ENCODE measurements at places on chromosomes 13 and 19.

DNA sequence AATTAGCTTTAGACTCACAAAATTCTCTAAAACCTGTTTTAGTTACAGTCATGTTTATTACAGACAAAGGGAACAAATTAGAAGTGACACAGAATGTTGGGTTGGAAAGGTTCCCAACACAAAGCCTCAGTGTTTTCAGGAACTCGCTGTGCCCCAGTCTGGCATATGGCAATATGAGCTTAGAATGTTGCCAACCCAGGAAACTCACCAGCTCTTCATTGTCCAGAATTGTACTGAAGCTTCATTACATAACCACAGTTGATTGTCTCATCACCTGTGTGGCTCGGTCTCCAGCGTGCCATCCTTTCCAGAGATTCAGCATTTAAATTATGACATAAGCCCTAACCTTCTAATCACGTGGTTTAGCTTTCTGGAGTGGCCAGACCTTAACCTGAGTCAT is 19.1 kb downstream of the ZNF264 start:
- peak; percentile 32 for DNase-seq

- DNase-seq = peak; percentile 56
Measured at GRCh38 chr13:27406178-27406939, 18.1 kb upstream of the GTF3A start.

DNA sequence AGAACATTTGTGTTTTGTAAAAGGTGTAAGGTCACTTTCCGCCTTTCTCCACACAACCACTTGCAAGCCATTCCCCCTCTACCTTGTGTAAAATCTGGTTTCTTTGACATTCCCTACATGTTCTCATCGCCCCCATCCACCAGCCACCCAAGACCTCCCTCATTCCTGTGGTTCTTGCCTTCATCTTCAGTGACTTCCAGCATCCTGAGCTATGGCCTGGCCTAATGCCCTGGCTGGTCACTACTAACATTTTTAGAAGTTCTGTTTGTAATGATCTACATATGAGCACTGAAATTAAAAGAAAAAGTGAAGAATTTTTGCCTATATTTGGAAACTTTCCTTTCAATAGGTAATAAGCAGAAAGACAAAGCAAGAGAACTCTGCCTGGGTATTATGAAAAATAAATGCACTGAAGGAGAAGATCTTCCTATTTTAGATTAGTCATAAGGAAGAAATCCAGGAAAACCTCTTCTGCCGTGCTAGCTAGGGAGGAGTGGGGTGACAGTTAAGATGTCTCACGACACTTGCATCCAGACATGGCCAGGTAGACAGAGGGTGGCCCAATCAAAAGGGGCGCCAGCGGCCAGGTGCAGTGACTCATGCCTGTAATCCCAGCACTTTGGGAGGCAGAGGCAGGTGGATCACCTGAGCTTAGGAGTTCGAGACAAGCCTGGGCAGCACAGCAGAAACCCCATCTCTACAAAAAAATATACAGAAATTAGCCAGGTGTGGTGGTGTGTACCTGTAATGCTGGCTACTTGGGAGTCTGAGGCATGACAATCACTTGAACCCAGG is 28.1 kb upstream of the MPHOSPH8 start:
- DNase-seq = peak; percentile 23

- DNase-seq = no peak
Measured at GRCh38 chr19:7619671-7620441, 9.5 kb downstream of the XAB2 start.

DNA sequence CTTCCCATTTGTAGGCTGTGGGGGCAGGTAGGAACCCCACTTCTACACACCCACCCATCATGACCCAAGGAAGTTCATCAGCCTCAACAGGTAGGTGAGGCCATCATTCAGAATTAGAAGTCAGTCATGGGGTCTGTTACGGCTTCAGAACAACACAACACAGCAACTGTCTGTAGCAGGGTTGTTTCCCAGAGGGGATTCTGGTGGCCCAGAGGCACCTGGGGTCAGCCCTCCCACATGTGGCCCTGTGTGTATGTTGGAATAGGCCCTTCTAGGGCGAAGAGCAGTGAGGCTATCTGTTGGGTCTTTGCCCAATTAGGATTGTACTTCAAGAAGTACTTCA is 3.4 kb downstream of the IGFLR1 start:
- no peak for DNase-seq

- peak; percentile 94 for DNase-seq
Measured at GRCh38 chr19:38684078-38684861, 36.8 kb downstream of the ACTN4 start.

- DNase-seq = peak; percentile 57
Measured at GRCh38 chr13:20825477-20825875, 51.7 kb upstream of the EEF1AKMT1 start.

DNA sequence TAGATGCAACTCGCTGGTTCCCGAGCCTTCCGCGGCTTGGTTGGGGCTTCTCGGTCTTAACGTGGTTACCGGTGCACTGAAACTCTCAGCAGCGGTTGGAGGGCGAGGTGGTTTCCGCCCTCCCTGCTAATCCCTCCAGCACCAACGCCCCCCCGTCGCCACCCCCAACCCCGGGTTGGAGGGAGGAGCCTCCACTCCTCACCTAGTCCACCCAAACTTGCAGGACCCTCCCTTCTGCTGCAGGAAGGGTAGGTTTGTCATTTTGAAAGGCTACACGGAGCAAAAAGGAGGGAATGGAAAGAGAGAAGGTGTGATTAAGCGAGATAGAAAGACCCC is 465.0 kb downstream of the ITGBL1 start:
- no peak for DNase-seq

GRCh38 chr19:18769989-18770528 is 21.0 kb downstream of the COMP start:
- DNase-seq = no peak

Data from ELR (cell line).